CD4-positive, alpha-beta T cell treated with Interleukin-17A for 1 hour (primary cell): ENCODE measurements at places on chromosomes 3 and 15.

- DNase-seq: no peak
These were observed 2.0 kb upstream of the PPCDC start for GRCh38 chr15:75021341-75021740.

- no peak for DNase-seq
These were observed 48.3 kb upstream of the TIPARP start for GRCh38 chr3:156626104-156626503.

GRCh38 chr15:101049282-101049681 lies 130.1 kb downstream of the LRRK1 start:
- DNase-seq: no peak

DNA sequence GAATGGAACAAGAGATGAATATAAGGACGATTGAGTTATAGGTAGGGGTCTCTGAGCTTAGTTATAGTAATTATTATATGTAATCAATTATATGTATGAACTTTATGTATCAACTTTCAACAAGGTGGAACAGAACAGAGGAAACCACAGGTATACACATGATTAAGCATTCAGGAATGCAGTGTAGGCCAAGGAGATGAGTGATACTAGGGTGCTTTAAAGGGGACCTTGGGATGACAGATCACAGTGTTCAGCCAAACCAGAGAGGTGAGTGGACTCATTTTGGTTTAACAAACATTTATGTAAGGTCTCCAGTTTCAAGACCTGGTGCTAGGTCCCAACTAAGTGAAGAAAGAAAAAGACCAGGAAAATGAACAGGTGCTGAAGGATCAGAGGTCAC lies 895.5 kb downstream of the ROBO2 start:
- DNase-seq: no peak

GRCh38 chr15:72285402-72285801 lies 13.0 kb upstream of the PARP6 start:
- no peak for DNase-seq

GRCh38 chr3:42714171-42714852 lies 11.7 kb upstream of the HHATL start:
- no peak for DNase-seq

- no peak for DNase-seq
These were observed 48.9 kb downstream of the ASB7 start for GRCh38 chr15:100651253-100651652.

DNA sequence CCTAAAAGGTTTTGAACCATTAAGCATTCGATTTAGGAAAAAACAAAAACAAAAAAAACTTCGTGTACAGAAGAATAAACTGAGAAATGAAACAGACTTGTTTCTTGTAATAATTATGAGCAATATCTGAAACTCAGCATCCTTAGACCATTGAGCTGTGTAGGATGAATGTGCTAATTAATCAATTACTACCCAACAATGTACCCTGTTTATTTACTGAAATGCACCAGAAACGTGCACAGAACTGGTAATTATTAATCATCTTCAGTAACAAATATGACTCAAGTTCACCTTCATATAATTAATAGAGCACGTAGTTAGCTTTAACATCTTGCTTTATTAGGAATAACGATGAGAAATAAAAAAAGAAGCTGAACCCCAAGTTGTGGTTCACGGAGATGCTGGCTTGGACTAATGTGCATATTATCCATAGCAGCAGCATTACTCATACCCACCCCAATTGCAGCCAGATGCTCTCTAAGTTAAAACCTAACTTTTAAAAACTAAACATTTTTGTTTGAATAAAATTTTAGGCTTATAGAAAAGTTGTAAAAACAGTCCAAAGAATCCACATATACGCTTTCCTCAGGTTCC lies 10.2 kb upstream of the C15orf61 start:
- DNase-seq: no peak

- DNase-seq: no peak
These were observed 329.9 kb upstream of the SLCO3A1 start for GRCh38 chr15:91523596-91523995.

DNA sequence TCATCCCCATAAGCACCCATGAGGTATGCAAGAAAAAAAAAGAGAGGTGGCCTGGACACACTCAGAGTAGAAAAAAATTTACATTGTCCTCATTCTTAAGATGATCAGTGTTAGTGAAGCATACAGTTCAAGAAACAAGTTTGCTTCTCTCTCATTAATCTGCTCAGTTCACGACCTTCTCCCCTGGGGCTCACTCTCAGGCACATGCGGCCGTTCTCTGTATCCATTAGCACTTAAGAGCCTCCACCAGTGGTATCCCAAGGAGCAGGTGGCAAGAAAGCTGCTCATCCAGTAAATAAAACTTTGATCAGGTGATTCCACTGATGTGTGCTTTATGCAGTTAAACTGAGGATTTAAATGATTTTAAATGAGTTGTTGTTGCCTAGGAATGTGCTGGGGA lies 57.4 kb downstream of the ARHGAP31 start:
- no peak for DNase-seq

DNA sequence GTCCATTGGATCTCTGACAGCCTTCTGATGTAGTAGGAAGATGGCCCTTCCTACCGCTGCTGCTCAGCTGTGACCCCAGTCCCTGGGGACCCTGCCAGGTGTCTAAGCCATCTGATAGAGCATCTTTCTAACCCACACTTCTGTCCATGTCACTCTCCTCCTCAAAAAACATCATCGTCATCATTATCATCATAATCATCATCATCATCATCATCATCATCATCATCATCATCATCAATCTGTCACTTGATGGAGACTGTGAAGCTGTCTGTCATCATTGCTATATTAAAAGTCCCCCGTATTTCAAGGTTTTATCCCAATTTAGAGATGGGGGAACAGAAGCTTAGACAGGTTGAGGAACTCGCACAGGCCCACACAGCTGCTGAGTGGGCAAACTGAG lies 75.1 kb upstream of the SLC6A11 start:
- no peak for DNase-seq

GRCh38 chr3:8070011-8070410 lies 431.6 kb upstream of the LMCD1 start:
- DNase-seq: no peak

- DNase-seq: no peak
These were observed 6.3 kb upstream of the HCN4 start for GRCh38 chr15:73375012-73375411.

- no peak for DNase-seq
These were observed 75.9 kb downstream of the AGBL1 start for GRCh38 chr15:86155551-86155950.

DNA sequence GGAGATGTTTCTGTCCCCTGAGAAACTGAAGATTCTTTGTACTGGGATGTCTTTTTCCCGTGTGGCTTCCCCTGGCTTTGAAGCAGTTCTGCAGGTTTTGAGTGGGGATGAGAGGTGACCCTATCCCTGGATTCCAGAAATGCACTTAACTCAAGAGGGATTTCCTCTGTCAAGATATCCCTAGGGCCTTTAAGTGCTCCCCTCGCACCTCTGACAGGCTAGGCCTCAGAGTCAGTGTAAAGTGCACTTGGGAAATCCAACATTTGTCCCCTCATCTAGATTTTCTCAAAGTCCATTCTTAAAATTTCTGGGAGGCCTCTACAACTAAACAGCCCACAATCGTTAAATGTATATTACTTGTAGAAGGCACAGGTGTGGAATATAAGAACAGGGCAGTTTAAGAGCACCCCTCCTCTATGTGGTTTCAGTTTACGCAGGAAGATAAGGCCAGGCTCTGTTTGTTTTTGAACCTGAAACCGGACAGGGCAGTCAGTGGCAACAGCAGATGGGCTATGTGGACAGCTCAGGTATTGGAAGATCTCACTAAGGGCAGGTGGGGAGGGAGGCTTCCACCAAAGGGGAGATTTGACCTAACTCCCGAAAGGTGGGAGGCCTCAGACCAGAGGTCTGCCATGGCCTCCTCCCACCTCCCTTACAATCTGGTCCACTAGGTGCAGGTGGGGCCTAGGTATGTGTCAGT lies 4.8 kb downstream of the C3orf52 start:
- DNase-seq: no peak

DNA sequence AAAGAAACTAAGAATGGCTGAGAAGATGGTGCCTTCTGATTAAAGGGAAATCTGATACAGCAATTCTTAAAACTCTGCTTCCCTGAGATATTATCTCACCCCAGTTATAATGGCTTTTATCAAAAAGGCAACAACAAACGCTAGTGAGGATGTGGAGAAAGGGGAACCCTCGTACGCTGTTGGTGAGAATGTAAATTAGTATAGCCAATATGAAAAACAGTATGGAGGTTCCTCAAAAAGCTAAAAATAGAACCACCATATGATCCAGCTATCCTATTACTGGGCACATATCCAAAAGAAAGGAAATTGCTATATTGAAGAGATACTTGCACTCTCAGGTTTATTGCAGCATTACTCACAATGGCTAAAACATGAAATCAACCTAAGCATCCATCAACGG lies 65.1 kb downstream of the GOLIM4 start:
- no peak for DNase-seq

- no peak for DNase-seq
These were observed 20.5 kb downstream of the LPP start for GRCh38 chr3:188174317-188175044.
